ENCODE measurements at places on chromosomes 4 and X. TPM values are rescaled to one million over a fixed set of nuclear protein-coding genes. Genes with fewer than 3 reads are reported as not detected.

DNA sequence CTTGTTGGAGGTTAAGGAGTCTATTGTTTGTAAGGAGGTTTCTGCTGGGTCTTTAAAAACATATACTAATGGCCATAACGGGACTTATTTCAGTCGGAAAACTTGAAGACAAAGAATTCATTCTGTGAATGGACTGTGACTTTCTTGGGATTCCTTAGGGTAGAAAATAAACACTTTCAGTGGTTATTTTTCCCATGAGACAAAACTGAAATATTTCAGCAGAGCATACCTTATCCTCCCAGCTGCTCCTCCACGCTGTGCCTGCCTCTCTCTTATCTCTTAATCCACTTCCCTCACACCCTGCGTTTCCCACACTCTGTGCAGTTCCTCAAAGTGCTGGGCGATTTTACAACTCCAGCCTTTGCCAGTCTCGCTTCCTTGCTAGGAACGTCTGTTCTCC is 47.1 kb upstream of the SORBS2 start:
- no peak for ATAC-seq

OCIAD2 gene
- total RNA-seq = 41.9 TPM

PABPC4L gene
- total RNA-seq = not detected

GRCh38 chrX:77952173-77952572 is 17.3 kb downstream of the PGAM4 start:
- no peak for ATAC-seq

RGS12 gene
- 10.6 TPM for total RNA-seq

DNA sequence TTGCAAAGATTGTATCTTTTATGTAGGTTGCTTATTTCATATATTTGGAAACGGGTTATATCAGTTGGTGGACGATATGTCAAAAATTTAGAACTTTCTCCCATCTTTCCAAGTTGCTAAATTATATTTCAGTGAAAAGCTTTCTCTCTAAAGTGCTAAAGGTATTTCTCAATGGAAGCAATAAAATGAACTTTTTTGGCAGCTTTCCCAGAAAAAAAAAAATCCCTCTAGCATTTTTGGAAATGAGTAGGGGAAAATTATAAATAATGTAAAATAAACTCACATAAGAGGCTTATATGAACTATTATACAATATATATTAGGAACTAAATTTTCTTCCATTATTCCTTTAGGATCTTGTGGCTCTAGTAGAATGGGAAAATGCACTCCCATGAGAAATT is 152.2 kb downstream of the GRID2 start:
- ATAC-seq = no peak

NEUROG2 gene
- not detected for total RNA-seq

GRCh38 chrX:133783274-133783673 is 202.1 kb downstream of the GPC3 start:
- no peak for ATAC-seq

RNF175 gene
- not detected for total RNA-seq

- ATAC-seq = peak; percentile 84
Observed at GRCh38 chr4:6942238-6942800, 32.7 kb downstream of the TBC1D14 start.

SPANXA1 gene
- total RNA-seq = not detected

ZGRF1 gene
- 40.4 TPM for total RNA-seq

CT83 gene
- total RNA-seq = not detected

DNA sequence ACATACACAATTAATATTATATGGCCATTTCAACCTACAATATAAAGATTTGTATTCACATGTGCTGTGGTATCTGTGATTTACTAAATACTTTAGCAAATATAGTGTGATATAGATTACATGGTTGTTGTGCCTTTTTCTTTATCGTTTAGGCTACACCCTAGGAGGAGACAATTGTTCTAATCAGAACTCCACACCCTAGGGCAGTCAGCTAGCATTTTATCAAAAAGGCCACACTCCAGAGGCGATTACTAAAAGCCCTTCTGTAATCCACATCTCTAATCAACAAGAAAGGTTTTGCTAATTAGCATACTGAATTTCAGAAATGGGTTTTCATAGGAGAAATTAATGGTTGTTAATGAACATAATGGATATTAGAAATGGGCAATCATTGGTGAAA is 319.5 kb upstream of the NOCT start:
- ATAC-seq = no peak

DNA sequence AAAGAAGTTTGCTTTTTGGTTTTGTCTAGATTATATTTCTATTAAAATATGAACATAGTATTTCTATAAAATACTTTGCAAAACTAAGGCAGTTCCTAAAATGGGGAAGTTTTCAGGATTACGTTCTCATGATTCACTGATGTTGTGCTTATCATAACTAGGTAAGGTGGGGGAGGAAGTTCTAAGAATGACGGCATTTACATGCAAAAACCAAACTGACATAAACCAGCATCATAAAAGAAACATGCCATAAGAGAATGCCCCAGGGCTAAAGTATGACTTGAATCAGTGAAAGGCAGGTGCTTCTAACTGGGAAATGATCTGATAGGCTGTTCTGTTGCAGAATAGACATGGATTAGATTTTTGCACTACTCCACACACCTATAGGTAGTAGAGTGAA is 204.7 kb upstream of the JADE1 start:
- no peak for ATAC-seq

ADGRG2 gene
- total RNA-seq = not detected

ARSJ gene
- total RNA-seq = not detected

DNA sequence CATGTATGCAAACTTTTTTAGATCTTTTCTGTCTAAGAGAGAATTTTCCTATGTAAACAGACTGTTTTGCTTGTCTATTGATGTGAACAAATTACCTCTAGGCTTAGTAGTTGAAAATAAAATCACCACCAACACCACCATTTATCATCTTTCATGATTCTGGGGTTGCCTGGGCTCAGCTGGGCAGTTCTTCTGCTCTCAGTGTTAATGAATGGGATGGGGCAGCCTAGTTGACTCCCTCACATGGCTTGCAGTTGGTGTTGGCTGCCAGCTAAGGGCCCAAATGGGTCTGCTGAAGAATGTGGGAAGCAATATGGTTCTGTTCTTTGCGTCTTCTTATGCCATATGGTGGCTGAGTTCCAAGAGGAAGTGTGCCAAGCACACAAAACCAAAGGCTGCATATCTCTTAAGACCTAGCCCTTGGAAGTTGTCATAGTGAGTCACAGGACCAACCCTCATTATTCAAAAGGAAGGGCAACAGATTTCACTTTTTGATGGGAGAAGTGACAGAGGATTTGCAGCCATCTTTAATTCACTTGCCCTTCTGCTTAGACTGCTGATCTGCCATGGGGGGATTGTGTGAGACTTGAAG is 17.9 kb downstream of the REELD1 start:
- ATAC-seq = no peak

DNA sequence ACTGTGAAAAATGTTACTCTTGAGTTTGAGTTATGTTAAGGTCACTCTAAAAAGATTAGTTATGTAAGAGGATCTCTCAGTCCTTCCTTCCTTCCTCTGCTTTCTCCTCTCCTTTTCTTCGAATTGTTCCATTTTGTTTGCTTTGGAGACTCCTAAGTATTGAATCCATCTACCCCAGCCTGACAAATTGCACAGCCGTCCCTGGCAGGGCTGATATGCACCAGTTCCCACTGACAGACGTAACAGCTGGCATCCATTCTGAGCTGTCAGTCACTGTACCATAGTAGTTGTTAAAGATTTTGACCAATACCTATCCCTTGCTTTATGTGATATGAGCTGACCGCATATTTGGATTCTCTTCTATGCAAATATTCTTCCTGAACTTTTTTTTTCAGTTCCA is 210.7 kb upstream of the IGFBP7 start:
- ATAC-seq = no peak

GRCh38 chr4:143372093-143372915 is 35.6 kb downstream of the GAB1 start:
- no peak for ATAC-seq

ZIC3 gene
- total RNA-seq = not detected

TMEM150C gene
- total RNA-seq = not detected

DNA sequence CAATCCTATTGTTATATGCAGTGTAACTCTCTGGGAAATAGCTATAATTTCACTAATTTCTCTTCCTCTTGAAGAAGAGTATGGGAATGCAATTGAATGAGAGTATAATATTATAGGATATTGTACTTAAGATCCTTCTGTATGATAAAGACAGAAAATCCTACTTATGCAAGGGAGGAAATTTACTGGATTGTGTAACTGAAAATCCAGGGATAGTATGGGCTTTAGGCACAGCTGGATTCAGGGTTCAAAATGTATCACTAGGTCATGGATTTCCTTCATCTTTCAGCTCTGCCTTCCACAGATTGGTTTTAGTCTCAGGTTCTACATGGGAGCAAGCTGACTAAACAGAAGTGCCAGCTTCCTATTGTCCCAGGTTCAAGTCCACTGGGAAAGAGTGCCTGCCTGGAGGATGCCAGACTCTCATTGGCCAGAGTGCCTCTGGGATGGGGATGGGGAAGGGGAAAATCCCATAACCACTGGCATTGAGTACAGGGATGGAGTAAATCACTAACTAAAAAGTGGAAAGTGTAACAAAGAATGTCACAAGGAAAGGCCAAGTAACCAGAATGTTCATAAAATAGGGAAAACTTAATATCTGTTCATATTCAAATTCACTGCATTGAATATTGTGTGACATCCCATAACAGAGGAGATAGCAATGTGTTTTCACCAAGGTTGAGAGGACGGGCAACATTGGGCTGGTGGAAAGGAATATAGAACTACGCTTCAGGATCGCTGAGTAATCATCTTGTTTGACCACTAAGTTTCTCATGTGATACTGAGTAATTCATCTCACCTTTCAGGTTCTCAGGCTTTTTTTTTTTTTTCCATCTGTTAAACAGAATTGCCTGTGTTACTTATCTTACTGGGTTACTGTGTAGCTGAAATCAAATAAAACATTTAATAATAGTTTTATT is 75.7 kb downstream of the ANXA3 start:
- peak; percentile 69 for ATAC-seq

TGIF2LX gene
- not detected for total RNA-seq

DNA sequence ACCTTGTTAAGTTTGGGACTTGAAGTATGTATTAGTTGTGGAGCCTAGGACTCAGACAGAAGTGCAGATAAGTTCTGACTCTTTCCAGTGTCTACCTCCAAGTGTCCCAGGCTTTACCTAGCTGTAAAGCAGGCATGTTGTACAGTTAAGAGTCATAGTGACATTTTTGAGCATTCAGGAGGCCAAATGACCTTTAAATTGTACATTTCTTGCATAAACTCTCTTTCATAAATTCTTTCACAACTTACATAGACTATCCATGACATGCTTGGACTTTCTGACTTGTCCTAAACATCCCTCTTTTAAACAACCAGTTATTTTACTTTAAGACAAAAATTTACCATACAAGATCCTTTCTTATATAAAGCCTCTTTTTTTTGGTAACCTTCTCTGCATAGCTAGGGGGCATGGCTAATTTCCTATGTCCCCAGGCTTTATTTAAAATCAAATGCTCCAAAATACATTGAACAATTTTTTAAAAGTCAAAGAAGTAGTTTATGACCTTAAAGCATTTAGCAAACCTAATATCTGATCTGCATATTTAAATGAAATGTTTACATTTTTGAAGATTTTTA is 40.1 kb upstream of the UGT8 start:
- ATAC-seq = no peak

DNA sequence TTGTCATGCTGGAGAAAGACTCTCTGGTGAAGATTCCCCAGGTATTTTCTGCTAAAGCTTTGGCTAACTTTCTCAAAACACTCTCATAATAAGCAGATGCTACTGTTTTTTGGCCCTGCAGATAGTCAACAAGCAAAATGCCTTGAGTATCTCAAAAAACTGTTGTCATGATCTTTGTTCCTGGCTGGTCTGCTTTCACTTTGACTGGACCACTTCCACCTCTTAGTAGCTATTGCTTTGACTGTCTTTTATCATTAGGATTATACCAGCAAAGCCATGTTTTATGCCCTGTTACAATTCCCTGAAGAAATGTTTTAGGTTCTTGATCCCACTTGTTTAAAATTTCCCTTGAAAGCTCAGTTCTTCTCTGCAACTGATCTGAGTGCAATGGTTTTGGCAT is 231.5 kb downstream of the SLC7A11 start:
- no peak for ATAC-seq

GRCh38 chrX:49003696-49004095 is 1.6 kb upstream of the GRIPAP1 start:
- ATAC-seq = no peak

GRCh38 chr4:54281054-54281766 is 52.1 kb downstream of the PDGFRA start:
- ATAC-seq = no peak

DNA sequence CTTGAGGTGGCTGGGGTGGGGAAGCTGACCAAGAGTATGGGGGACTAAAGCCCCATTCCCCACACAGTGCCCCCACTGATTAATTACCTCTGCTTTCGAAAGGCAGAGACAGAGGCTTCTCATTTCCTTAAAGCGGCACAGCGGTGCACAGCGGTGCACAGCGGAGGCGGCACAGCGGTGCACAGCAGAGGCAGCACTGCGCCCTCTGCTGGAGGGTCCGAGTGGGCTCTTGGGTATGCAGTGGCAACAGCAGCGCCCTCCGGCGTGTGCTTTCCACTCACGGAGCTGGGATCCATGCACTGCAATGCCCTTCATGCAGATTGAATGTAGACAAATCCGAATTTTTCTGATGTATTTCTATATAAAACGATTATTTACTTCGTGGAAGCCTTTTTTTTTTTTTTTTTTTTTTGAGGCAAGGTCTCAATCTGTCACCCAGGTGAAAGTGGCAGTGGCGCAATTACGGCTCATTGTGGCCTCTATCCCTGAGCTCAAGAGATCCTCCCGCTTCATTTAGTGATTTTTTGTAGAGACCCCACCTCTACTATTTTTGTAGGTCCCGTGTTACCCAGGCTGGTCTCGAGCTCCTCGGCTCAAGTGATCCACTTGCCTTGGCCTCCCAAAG is 19.7 kb upstream of the PRPS2 start:
- ATAC-seq = peak; percentile 99

IL2RG gene
- 698 TPM for total RNA-seq

UGT2A3 gene
- not detected for total RNA-seq

DNA sequence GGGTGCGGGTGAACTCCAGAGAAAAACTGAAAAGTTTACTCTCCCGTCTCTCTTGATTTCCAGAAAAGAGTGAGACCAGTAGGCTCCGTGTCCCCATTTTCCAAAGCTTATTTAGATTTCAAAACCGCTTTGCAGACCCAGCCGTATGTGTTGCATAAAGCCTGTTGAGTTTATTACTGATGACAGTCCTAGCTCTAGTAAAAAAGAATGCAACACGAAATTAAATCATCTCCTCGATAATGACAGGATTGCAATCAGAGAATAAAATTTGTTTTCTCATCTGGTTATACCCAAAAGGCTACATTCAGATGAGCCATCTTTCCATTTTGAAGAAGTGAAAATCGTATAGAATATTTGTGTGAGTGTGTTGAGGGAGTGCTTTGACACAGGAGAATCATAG is 16.1 kb upstream of the VCX3A start:
- no peak for ATAC-seq

- ATAC-seq = no peak
Observed at GRCh38 chrX:29948653-29949052, 266.7 kb upstream of the MAGEB2 start.

CPZ gene
- not detected for total RNA-seq

GRCh38 chrX:3712051-3712869 is 1.2 kb downstream of the PRKX start:
- ATAC-seq = peak; percentile 33

SPACA5 gene
- total RNA-seq = not detected

All from activated T-helper 17 cell treated with anti-CD3 and anti-CD28 coated beads, Interleukin-2, amount 50 U/mL, for 72 hours (primary cell).